ENCODE measurements at places on chromosomes 12 and 14.

- no peak for DNase-seq
Observed at GRCh38 chr12:121933522-121934308, 15.3 kb downstream of the CFAP251 start.

DNA sequence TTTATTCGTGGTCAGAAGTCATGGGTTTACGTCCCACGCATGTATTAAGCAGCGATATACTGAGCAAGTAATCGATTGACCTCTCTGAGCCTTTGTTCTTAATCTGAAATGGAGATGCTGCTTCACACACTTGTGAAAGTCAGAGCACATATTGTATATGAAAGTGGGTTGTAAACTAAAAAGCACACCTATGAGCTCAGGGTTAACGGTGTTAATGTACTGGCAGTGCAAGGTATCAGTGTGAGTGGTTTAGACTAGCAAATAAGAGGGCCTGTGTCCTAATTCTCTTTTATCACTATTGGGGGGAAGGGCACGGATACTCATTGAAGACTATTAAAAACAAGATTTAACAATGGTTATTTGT lies 676 bp downstream of the MRPL42 start:
- no peak for DNase-seq

DNA sequence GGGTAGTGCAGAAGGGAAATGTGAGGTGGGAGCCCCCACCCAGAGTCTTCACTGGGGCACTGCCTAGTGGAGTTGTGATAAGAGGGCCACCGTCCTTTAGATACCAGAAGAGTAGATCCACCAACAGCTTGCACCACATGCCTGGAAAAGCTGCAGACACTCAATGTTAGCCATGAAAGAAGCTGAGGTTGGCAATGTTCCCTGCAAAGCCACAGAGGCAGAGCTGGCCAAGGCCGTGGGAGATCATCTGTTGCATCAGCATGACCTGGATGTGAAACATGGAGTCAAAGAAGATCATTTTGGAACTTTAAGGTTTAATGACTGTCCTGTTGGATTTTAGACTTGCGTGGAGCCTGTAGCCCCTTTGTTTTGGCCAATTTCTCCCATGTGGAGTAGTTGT lies 468.4 kb upstream of the FOXG1 start:
- no peak for DNase-seq

GRCh38 chr12:13702381-13702780 lies 279.0 kb downstream of the GRIN2B start:
- no peak for DNase-seq

- DNase-seq = no peak
Observed at GRCh38 chr12:5872745-5873144, 72.3 kb downstream of the ANO2 start.

GRCh38 chr12:27817766-27818165 lies 37.7 kb upstream of the MANSC4 start:
- DNase-seq = no peak

DNA sequence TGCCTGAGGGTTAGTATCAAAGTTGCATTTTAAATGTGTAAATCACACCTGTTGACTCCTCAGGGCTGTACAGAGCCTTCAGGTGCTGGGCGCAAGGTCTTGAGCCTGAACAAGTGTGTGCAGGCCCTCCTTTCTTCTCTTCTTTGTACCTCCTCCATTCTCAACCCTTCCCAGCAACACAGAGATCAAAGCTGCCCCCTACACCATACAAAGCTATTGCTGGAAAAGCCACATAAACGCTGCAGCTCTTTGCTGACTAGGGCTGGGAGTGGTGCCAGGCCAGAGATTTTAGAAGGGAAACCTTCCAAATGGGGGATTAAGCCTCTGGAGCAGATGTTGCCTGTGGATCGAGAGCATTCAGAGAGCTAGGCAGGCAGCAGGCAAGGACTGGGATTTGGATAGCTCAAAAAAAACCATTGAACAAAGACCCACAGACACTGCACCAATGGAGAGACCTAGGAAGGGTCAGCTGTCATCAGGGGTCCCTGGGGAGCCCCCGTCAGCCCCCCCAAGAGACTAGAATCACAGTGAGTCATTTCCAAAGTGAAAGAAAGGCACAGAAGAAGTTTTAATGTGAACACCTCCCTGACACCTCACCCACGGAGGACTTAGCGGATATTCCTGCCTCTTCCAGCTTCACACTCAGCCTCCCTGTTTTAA lies 18.2 kb upstream of the SUSD6 start:
- no peak for DNase-seq

DNA sequence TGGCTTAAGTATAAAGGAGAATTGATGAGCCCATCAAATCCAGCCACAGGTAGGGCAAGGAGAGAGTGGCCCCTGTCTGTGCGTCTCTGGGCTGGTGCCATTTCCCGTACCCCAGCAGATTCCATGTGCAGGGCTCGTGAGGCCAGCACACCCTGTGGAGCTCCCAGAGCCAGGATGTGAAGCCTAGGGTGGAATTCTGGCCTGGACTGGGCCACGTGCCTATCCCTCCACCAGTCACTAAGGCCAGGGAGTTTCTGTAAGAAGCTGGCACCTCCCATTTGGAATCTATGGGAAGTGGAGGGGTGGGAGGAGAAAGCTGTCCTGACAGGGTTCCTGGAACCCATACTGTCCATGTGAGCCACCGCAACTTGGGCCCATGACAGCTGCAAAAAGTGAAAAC lies 148.5 kb downstream of the FOXN3 start:
- DNase-seq = no peak

- no peak for DNase-seq
Observed at GRCh38 chr12:124509676-124510300, 57.6 kb downstream of the NCOR2 start.

DNA sequence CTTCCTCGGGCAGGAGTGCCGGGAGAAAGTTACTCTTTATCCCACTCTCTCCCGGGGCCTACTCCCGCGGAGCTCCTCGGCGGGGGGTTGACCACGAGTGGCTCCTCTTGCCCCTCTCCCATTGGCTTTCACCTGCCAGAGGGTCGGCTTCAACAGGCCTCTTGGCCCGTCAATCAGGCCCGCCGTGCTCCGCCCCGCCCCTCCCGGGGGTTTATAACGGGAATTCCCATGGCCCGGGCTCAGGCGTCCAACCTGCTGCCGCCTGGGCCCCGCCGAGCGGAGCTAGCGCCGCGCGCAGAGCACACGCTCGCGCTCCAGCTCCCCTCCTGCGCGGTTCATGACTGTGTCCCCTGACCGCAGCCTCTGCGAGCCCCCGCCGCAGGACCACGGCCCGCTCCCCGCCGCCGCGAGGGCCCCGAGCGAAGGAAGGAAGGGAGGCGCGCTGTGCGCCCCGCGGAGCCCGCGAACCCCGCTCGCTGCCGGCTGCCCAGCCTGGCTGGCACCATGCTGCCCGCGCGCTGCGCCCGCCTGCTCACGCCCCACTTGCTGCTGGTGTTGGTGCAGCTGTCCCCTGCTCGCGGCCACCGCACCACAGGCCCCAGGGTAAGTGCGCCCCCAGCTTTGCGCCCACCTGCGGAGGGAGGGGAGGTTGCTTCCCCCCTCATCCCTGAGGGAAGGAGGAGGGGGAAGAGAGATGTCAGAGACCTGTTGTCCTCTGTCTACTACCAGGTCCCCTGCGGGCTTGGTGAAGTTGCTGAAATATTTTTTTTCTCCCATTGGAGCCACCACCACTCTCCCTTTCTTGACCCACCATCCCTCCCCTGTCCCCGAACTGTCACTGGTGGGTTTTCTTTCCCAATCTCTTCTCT lies at the start of gene SMOC1:
Gene SMOC1, plus strand, starts transcription at position 242 of the 869 bp plus-strand sequence. Its CDS starts 263 bp downstream, at position 505.
- no peak for DNase-seq
